ENCODE measurements at places on chromosomes 1 and 21.
A peak's percentile ranks its signal among the peaks of the same experiment; 100 is the strongest.

DNA sequence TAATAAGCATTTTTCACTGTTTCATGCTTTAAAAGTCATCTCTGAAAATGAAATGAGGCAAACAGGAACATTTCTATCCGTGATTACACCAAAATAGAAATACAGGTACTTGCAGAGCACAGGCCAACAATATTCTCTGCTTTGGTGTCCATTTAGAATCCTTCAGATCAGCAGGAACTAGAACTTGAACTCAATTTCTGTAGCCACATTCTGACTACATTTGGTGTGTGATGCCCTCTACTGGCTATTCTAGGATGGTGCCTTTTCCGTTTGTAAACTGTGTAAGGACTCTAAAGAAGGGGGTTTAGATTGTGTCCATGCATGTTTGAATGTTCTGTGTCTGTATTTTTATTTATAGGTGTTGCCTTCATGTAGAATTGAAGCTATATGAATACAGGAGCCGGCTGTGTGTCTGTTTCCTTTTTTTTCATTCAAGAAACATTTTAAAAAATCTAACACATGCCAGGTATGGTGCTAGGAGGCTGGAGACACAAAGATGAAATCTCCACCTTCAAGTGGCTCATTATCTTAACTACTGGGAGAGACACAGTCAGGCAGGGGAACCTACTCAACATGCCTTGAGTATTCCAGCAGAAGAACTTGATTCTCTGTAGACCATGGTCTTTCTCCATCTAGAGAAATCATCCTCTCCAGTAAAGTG lies 7.6 kb upstream of the ZNF326 start:
- peak; percentile 43 for DNase-seq

GRCh38 chr1:22018583-22019559 lies 17.4 kb downstream of the CELA3A start:
- DNase-seq, result peak; percentile 72

- no peak for DNase-seq
Observed at GRCh38 chr1:1373815-1374588, 1.0 kb downstream of the AURKAIP1 start.

GRCh38 chr1:25566730-25567341 lies 23.4 kb downstream of the LDLRAP1 start:
- DNase-seq, result no peak

DNA sequence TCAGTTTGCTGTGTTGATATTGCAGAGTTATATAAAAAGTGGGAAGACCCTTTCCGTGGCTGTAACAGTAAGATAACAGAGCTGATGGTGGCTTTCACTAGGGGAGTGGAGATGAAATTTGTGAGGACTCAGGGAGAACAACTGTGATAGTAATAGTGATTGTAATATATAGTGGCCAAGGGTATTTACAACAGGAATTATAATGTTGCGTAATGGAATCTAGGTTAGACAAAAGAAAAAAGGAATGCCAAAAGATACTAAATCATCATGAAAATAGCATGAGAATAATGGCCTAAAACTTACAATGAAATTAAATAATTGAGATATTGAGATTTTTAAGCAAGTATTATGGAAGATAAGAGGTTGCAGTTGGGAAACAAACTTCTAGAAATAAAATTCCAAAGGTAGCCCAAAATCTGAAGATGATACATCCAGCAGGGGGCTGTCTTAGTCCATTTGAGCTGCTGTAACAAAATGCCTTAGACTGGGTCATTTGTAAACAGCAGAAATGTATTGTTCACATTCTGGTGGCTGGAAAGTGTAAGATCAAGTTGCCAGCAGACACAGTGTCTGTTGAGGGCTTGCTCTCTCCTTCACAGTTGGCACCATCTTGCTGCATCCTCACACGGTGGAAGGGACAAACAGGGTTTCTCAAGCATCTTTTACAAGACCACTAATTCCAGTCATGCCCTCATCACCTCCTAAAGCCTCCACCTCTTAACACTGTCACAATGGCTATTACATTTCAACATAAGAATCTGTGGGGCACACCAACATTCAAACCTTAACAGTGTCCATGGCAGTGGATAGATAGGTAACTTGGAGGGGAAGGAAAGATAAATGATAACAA lies 711.2 kb downstream of the MRPL39 start:
- no peak for DNase-seq

DNA sequence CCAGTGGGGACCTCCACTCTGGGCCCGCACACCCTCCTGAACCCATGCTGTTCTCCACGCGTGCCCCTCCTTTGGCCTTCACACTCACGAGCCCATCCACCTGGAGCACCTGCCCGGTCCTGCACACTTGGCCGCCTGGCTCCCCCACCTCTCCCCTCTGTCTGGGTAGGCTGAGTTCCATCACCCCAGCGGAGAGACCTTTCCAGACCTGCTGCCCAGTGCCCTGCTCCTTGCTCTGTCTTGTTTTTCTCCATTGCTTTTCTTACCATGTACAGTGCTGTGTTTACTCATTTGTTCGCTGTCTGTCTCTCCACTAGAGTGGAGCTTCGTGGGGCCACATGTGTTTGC lies 351.0 kb upstream of the VAMP3 start:
- no peak for DNase-seq

GRCh38 chr1:186481303-186481888 lies 20.5 kb upstream of the PDC start:
- DNase-seq, result no peak

- DNase-seq, result no peak
Observed at GRCh38 chr21:28317177-28317950, 675.3 kb downstream of the LTN1 start.

- DNase-seq, result no peak
Observed at GRCh38 chr1:84700070-84700469, 9.8 kb upstream of the SSX2IP start.

GRCh38 chr1:200346700-200347099 lies 63.1 kb downstream of the ZNF281 start:
- no peak for DNase-seq

- no peak for DNase-seq
Observed at GRCh38 chr1:36778740-36779139, 255.6 kb downstream of the GRIK3 start.

GRCh38 chr1:63602629-63603028 lies 9.4 kb downstream of the PGM1 start:
- no peak for DNase-seq

DNA sequence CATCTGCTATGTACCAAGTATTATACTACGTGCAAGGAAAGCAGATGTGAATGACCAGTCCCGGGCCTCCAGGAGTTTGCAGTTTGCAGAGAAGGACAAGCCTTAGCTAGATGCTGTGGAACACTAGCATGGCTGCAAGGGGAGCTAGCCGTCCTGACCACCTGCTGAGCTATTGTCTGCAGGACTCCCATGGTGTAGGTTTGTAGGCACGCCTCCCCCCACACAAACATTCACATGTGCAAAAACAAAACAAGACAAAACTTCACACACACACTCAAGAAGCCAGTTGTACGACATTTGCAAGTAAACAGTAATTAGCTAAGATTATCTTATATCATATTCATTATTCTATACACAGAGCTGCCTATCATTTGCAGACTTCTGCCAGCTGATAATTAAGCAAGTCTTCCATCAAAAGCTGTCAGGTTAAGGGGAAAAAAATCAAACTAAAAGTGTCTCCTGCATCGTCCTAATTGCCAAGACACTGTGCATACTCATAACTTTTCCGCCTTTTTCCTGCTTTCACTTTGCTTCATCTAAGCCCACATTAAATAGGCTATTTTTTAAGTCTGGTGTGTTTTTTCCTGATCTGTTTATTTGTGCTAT lies 10.7 kb upstream of the HNRNPU start:
- DNase-seq, result no peak

DNA sequence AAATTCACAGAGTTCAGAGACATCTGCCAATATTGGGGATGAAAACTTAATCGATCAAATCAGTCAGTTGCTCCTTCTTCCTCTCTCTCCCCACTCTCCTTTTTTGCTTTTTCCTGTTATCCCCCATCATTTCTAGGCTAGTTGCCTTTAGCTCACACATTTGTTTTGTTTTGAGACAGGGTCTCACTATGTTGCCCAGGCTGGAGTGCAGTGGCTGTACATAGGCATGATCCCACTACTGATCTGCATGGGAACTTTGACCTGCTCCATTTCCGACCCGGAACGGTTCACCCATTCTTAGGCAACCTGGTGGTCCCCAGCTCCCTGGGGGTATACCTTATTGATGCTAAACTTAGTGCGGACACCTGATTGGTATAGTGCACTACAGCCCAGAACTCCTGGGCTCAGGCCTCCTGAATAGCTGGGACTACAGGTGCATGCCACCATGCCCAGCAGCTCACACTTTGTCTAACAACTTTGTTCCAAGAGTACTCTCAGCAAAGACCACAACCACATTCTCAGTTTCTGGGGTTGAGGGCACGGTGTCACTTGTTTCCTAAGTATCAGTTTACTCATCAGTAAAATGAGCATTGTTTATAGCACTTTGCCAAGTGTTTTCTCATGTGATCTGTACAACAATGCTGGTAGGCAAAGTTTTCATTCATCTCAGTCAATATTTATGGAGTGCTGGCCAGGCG lies 6.7 kb upstream of the ELOA start:
- peak; percentile 29 for DNase-seq

- no peak for DNase-seq
Observed at GRCh38 chr21:25406887-25407579, 200.2 kb downstream of the MRPL39 start.

DNA sequence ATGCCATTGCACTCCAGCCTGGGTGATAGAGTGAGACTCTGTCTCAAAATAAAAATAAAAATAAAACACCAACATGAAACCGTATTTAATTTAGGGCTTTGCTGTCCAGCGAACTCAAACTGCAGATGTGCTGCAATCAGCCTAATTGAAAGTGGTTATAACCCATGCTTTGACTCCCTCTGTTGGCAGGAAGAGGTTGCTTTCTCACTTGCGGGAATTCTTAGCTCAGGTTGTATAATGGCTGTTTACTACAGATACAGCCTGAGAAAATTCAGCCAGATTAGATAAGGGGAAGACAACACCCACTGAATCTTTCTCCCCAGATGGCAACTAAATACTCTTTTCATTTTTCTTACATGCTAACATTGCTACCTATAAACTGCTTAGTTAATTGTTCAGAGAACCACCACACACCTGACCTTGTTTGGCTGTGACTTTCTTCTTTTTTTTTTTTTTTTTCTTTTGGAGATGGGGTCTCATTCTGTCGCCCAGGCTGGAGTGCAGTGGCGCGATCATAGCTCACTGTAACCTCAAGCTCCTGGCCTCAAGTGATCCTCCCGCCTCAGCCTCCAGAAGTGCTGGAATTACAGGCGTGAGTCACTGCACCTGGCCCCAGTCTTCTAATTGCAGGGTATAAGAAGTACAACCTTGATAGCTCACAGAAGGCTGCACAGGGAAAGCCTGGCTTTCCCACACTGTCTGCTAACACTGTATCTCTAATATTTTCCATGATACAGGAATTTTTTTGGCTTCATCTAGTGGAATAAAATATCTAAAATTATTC lies 34.6 kb downstream of the DNTTIP2 start:
- peak; percentile 28 for DNase-seq

- DNase-seq, result no peak
Observed at GRCh38 chr21:18228060-18228739, 16.4 kb upstream of the CHODL start.

- DNase-seq, result no peak
Observed at GRCh38 chr1:177969825-177970371, at the start of gene SEC16B. Gene SEC16B (minus strand): TSS chr1:177970058. CDS start chr1:177967981, 2,077 bp downstream.

- DNase-seq, result no peak
Observed at GRCh38 chr21:28937737-28938136, 54.9 kb downstream of the LTN1 start.
